ENCODE measurements at places on chromosomes 2 and 18.

- no peak for DNase-seq
Observed at GRCh38 chr2:29066997-29067605, 7.2 kb downstream of the PCARE start.

- no peak for DNase-seq
Observed at GRCh38 chr2:142868229-142868762, 9.2 kb upstream of the KYNU start.

DNA sequence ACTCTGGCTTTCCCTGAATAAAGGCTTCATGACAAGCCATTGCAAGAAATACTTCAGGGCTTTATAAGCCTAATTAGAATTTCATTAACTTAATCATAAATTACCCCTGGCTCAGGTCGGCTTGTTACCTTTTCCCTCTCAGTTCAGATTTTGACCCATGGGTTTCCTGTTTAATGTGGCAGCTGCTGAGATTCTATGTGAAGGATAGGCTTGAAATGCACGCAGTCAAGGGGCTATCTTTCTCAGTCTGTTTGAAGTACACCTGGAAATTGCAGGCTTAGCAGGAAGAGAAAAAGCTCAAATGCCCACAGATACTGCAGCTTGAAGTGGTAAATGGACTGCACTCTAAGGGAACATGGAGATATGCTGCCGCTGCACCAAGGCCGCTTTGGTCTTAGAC, 49.4 kb downstream of the CAVIN2 start:
- no peak for DNase-seq

- DNase-seq: no peak
Observed at GRCh38 chr2:12867631-12868287, 151.0 kb downstream of the TRIB2 start.

GRCh38 chr2:115624332-115624731, 1181.9 kb downstream of the DPP10 start:
- no peak for DNase-seq

DNA sequence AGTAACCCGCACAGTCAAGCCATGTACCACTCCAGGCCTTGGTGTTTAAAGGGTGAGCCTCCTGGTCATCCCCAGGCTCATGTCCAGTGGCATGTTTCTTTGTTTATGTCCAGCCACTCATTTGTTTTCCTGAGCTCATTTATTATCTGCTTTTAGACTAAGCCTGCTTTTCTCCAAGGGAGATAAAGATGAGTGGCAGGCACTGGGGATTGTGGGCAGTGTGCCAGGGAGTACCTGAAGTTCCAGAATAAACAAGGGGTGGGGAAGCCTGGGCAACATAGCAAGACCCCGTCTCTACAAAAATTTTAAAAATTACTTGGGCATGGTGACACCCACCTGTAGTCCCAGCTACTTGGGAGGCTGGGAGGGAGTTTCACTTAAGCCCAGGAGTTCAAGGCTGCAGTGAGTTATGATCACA, 1.9 kb downstream of the ANXA4 start:
- DNase-seq: no peak

- DNase-seq: no peak
Observed at GRCh38 chr2:6352247-6352646, 513.5 kb downstream of the CMPK2 start.

DNA sequence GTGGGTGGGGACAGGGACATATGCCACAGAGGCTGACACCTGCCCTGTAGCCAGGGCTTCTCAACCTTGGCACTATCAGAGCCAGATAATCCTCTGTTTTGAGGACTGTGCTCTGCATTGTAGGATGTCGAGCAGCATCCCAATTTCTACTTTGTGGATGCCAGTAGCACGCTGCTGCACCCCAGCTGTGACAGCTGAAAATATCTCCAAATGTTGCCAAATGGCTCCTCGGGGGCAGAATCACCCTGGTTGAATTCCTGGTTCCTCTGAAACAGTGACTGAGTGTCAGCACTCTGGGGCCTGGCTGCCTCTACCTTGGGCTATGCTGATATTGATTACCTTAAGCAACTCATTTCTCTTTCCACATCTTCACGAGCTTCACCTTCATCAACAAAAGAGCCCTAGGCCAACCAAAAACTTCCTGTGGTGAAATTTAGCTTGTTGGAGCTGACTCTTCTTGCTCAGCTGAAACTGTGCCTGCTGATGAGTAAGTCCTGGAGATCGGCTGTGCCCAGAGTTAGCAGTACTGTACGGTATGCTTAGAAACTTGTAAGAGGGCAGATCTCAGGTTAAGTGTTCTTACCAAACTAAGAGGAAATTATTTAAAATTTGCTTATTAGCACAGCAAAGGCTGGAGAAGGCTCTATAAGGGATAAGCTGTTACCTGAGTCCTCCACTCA, 138.1 kb downstream of the SEPTIN10 start:
- DNase-seq: no peak

GRCh38 chr2:44743473-44743872, 198.0 kb upstream of the SIX3 start:
- DNase-seq: no peak

DNA sequence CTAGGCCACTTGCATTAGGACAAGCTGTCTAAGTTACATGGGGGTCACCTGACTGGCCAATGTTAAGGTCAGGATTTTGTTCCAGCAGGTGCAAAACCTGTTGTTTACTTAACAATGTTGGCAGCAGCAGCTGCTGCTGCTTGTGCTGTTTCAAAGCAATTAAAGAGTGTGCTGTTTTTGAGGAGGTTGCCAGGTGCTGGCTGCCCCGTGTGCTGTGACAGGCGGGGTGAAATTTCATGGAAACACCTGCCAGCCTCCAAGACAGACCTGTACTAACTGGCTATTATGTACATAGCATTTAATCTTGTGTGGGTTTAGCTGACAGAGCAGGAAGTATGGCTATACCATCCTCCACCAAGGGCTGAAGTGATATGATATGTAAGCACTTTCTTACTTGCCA, 224.9 kb downstream of the ASXL3 start:
- no peak for DNase-seq

DNA sequence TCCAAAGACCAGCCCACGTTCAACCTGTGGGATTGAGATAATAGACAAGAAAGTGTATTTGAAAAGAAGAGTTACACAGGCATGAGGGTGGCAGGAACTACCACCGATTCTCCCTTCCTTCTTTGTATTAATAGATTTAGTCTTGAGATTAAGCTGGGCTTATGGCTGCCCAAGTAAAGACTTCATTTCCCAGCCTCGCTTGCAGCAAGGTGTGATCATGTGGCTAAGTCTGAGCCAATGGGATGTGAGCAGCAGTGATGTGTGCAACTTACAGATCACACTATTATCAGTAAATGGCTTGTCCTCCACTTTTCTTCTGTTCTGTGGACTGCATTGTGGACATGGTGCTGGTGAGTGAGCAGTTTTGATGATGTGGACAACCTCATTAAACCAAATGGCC, 101.7 kb downstream of the POLR1A start:
- DNase-seq: no peak

- DNase-seq: no peak
Observed at GRCh38 chr2:233312874-233313273, 5.3 kb downstream of the SAG start.

Data from esophagus muscularis mucosa (tissue), 4 donors.